ENCODE measurements at places on chromosomes 4 and X. TPM values are rescaled to one million over a fixed set of nuclear protein-coding genes. Genes with fewer than 3 reads are reported as not detected.

Gene AFM
- not detected for total RNA-seq

Gene SPARCL1
- total RNA-seq: 1.1 TPM

Gene CENPI
- total RNA-seq: 30.7 TPM

Gene FGA
- total RNA-seq: not detected

Data from subcutaneous preadipocyte (primary cell).